ENCODE measurements at places on chromosomes 3 and 15.

DNA sequence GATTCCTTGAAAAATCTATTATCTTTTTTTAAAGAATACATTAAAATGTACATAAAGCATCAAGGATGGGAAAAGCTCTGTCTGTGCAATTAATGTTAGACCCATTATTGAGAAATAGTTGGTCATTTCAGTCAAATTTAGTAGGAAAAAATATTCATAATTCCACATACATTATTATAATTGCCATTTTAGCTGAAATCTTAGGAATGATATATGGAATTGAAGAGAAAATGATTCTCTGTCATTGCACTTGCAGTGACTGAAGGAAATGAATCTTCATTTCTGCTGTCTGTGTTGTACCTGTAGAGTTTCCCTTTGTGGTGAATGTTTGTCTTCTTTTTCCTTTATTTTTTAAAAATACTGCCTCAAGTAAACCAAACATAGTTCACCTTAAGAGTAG is 473.9 kb downstream of the C3orf38 start:
- DNase-seq, result no peak

GRCh38 chr3:181017690-181018089 is 28.2 kb upstream of the DNAJC19 start:
- no peak for DNase-seq

DNA sequence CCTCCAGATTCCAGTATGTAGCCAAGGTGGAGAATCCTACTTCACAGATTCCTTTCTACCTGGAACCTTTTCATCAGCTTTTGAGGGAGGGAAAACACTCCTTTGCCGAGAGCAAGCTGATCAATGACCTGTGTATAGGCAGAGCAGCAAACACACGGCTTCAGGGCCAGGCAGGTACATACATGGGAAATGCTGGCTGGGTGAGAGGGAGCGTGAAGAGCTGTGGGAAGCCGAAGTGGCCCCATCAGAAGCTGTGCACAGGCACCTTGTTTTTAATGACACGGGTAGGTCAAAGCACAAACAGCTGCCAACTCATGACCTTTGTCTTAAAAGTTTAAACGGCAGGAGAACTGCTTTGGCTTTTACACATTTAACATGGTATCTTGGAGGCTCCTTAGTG is 25.3 kb downstream of the STARD5 start:
- DNase-seq, result no peak

GRCh38 chr3:57143886-57144459 is 21.2 kb downstream of the IL17RD start:
- DNase-seq, result no peak

GRCh38 chr15:40052604-40053003 is 13.6 kb upstream of the SRP14 start:
- DNase-seq, result no peak

GRCh38 chr3:130576375-130577266 is 59.6 kb downstream of the COL6A6 start:
- DNase-seq, result no peak

DNA sequence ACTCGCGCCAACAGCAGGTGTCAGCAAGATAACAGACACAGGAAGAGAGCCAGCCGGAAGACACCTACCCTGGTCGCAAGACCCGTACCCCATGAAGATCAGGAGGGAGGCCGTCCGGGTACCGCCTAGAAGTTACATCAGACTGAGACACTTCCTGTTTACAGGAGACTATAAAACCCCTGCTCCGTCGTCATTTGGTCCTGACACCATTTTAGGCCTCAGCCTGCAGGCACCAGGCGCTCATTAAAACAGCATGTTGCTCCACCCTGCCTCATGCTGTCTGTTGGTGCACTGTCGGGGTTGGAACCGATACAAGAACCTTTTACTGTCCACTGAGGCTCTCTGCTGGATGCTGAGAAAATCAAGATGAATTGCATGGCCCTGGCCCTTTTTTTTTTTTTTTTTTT is 15.6 kb upstream of the PRTG start:
- DNase-seq, result no peak

DNA sequence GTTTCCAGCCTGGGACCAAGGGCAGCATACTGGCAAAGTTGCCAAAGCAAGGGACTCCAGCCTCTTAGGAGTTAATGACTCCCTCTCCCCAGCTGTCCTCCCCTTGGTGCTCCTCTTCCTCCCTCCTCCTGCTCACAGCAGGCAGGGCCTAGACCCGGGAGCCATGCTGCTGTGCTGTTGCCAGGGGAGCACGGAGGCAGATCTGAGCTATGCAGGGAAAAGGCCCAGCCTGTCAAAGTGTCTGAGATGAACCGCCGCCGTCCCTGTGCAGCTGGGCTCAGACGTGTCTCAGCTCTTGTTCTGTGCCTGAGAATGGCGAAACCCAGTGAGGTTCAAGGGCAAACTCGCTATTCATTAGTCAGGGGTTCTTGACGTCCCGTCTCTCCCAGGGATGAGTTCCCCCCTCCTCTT is 60.8 kb upstream of the POLG start:
- no peak for DNase-seq

DNA sequence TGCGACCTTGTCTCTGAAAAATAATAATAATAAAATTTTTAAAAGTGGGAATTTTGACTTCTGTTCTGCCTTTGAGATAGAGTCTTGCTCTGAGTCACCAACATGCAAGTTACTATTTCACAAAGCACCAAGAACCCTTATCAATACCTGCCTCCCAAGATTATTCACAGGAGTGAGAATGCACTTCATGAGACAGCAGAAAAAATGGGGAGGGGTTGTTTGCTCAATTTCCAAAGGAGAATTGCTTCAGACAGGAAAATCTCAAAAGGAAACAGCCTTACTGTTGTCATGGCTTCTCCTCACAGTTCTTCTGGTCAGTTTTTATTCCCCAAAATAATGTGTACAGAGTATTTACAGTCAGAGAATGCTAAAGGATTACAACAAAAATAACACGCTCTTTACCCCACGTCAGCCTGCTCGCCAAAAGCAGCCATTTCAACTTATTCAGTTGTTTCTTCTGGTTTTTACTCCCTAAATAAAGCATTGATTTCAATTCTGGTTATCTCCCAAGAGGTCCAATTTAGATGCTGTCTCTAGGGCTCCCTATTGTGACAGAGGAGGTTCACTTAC is 89.0 kb downstream of the PPCDC start:
- DNase-seq, result no peak

- no peak for DNase-seq
These were observed 9.8 kb downstream of the SYNM start for GRCh38 chr15:99114511-99115299.

DNA sequence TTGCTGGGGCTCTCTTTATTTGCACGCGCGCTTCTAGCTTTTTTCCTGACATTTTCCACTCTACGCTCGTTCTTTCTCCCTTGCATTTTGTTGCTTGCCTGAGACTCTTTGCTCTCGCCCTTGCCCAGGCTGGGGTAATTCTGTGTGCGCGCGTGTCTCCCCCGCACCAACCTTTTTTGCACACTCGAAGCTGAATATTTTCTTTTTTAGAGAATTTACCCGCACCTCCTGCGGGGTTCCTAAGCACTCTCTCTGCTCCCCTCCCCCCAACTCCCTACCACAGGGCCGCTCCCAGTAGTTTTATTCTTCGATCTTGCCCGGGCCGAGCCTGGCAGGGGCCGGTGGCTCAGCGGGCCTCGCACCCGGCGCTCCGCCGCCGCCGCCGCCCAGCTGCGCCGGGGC is 732 bp downstream of the FAM43A start:
- no peak for DNase-seq

DNA sequence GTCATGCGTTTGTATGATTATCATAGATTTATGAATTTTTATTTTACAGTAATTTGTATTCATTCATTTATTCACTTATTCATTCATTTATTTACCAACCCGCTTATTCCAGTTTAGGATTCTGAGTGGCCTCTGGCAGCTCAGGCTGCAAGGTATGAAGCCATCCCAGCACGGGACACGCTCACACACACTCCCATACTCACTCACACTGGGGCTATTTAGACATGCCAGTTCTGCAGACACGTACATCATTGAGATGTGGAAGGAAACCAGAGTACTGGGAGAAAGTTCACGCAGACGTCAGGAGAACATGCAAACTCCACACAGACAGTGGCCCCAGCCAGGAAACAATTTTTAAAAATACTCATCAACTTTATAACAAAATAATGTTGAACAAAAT is 5.1 kb downstream of the CDIN1 start:
- no peak for DNase-seq

DNA sequence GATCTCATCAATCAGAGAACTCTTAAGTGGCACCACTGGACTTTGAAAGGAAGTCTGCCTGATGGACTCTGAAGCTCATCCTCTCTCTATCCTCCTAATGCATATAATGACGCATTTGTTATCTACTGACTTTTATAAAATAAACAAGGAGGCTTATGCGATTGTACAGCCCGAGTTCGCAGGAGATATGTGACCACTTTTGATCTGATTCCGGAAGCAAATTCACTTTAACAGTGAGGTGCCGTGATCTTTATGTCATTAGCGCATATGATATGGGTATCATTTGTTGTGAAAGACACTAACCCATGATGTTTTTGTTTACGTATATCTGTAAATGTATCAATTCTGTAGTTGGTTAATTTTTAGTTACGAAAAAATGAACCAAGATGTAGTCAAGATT is 427 bp upstream of the RNF111 start:
- DNase-seq, result no peak

GRCh38 chr3:82130046-82130445 is 368.6 kb upstream of the GBE1 start:
- no peak for DNase-seq

GRCh38 chr15:74458473-74458872 is 2.5 kb downstream of the UBL7 start:
- DNase-seq, result no peak

GRCh38 chr15:52306270-52306669 is 10.7 kb upstream of the MYO5C start:
- no peak for DNase-seq

DNA sequence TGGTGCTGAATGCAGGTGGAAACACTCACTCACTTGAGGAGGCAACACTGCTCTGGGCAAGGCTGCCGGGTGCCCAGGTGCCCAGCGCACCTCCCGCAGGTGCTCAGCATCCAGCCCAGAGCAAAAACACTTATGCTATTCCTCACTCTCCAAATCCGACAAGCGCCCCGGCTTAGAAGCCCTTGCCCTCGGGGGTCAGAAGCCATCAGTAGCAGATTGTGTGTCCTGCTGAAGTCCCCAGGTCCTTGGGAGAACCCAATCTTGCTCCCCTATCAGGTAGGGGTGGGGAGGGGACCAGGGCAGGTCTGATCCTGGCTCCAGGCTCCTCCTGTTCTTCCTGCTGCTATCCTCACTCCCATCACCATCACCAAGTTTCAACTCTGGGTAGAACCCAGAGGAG is 46.7 kb downstream of the TLE3 start:
- DNase-seq, result no peak

DNA sequence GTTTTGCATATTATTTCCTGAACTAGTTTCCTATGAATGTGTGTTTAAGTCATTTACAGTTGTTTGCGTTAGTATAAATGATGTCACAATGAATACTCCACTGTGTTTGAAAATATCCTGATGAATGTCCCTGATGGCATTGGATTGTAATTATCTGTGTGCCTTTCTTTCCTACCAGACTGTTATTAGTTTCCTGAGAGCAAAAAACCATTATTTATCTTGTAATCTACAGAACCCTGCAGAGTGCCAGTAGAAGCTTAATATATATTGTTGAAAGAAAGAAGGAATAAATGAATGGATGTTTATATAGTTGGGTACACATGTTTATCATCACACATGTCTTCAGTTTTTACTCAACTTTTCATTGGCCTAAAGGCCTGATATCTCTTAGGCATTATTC is 312.6 kb downstream of the AGBL1 start:
- DNase-seq, result no peak

DNA sequence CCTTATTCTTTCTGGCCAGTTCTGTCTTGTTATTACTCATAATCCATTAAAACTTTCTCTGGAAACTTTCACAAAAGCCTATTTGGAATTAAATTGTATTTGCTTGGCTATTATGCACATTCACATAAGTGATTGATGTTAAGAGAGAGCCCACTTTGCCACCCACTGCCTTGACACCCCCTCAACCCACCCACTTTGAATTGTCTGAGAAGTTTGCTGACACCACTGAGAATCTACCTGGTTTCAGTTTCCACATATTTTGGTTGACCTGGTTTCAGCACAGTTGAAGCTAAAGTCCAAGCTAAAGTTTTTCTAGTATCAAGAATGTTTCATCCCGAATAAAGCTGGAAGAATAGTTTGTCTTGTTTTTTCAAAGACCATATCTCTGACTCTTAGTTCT is 70.9 kb downstream of the ARMC8 start:
- no peak for DNase-seq

DNA sequence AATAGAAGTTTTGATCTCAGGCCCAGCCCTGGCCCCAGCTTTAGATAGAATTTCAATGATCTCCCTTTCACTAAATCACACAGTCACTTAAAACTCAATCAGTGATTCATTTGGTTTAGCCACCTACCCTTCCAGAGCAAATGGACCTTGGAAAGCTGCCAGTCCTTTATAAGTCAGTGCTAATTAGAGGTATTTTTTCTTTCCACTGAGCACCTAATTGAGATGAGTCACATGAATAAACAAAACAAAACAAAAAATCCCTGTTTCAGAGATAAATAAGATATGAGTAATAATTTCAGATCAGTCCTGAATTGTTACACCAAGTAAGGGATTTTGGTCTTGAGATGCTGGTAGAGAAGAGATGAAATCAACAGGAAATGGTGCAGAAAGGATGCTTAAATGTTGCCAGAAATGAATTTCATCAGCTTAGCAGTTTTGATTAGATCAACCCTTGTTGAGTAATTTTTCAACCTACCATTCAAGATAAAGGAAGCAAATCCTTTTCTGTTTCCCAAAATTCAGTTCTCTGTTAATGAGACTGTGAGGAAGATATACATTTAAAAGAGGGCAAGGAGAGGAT is 352.0 kb upstream of the COL8A1 start:
- DNase-seq, result no peak

GRCh38 chr3:122390665-122391064 is 6.7 kb downstream of the FAM162A start:
- DNase-seq, result no peak

GRCh38 chr3:89628856-89629670 is 521.6 kb downstream of the EPHA3 start:
- no peak for DNase-seq

DNA sequence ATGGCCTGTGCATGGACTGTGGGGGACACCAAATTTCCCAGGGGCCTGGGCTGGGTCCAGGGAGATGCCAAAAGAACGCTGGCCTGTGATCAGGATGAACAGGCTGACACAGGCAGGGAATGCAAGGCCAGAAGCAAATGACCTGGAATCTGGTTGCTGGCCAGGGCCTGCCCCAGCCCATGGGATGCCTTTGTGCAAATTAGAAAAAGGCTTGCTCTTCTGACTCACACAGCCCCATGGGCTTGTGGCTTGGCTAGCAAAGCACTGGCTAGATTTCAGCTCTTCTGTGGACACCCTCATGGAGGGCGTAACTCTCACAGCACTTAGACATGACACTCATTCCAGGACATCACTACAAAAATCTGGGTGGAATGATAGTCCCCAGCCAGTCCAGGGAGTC is 356.0 kb downstream of the SHQ1 start:
- DNase-seq, result no peak

- DNase-seq, result no peak
These were observed 117.2 kb downstream of the TCF12 start for GRCh38 chr15:57035664-57036063.

- DNase-seq, result no peak
These were observed 15.7 kb downstream of the RBSN start for GRCh38 chr3:15083252-15083651.

- no peak for DNase-seq
These were observed 5.6 kb downstream of the VGLL3 start for GRCh38 chr3:86985181-86985826.

GRCh38 chr3:49609314-49609713 is 55.0 kb downstream of the BSN start:
- no peak for DNase-seq

Data from activated CD4-positive, alpha-beta memory T cell treated with anti-CD3 and anti-CD28 coated beads, Interleukin-2, amount 10 ng/mL, durations not matched to agents 7 days and 5 days (primary cell).